ENCODE measurements at places on chromosomes 5 and 9.

- no peak for DNase-seq
Observed at GRCh38 chr9:135670721-135671590, 7.8 kb downstream of the LCN9 start.

DNA sequence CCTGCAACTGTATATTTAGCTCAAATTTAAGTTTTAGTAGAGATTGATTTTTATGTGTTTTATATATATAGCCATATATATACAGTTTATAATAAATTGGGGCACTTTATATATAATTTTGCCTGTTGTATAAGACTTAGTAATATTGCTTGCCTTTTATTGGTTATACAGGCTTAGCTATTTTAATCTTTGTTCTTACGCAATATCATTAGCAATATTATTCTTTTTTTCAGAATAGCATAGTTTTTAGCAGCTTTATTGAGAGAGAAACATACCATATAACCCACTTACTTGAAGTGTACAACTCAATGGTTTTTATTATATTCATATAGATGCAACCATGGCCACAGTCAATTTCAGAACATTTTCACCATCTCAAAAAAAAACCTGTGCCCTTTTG lies 28.0 kb downstream of the CDO1 start:
- no peak for DNase-seq

GRCh38 chr5:120938604-120939003 lies 474.5 kb downstream of the PRR16 start:
- no peak for DNase-seq

DNA sequence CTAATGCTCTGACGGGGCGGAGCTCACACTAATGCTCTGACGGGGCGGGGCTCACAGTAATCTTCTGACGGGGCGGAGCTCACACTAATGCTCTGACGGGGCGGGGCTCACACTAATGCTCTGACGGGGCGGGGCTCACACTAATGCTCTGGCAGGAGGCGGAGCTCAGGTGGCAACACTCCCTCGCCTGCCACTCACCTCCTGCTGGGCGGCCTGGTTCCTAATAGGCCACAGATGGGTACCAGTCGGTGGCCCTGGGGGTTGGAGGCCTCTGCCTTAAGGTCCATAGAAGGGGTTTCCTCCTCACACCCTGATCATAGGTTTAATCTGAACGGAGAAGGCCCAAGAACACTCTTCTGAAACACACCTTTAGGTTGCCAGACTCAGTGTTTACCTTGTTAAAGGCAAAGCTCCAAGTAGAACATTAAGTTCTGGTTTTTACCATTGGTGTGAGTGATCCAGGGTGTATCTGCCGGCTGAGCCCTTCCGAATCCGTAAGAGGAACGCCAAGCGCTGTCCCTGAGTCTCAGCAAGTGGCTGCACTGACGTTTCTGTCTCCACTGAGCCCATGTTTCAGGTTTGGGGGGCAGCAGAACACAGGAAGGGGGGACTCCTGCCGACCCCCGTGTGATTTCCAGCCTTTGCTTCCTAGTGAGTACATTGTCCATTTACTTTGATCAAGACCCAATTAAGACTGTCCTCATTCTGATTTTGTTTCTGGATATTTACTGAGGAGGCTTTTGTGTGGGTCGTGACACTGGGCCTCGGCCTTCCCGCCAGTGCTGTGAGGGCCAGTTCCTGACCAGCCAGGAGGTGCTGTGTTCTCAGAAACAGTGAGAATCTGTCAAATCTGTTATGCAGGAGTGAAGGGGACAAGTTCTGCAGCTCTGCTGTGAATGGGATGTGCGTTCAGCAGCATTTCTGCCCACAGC lies 24.6 kb upstream of the LRRC14B start:
- no peak for DNase-seq

GRCh38 chr9:89543621-89544278 lies 45.8 kb upstream of the SEMA4D start:
- no peak for DNase-seq

- no peak for DNase-seq
Observed at GRCh38 chr5:144028058-144028457, 142.4 kb downstream of the YIPF5 start.

DNA sequence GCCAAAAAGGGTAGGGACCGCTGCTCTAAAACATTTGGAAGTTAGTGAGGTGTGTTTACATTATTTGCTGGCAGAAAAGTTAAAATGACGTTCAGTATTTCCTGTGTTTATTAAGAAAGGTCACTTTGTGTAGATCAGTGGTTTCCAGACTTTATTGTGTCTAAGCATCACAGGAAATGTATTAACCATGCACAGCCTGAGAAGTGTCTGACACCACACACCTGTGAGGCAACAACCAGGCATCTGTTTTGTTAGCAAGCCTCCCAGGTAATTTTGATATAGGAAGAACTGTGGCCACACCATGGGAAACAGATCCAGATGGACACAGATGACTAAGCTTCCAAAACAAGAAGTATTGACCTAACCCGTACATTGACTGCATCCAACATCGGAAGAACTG lies 12.0 kb downstream of the TTC1 start:
- DNase-seq, result no peak

- DNase-seq, result no peak
Observed at GRCh38 chr9:38388283-38389223, 3.9 kb upstream of the ALDH1B1 start.

- no peak for DNase-seq
Observed at GRCh38 chr5:173075137-173075843, 19.1 kb downstream of the CREBRF start.

DNA sequence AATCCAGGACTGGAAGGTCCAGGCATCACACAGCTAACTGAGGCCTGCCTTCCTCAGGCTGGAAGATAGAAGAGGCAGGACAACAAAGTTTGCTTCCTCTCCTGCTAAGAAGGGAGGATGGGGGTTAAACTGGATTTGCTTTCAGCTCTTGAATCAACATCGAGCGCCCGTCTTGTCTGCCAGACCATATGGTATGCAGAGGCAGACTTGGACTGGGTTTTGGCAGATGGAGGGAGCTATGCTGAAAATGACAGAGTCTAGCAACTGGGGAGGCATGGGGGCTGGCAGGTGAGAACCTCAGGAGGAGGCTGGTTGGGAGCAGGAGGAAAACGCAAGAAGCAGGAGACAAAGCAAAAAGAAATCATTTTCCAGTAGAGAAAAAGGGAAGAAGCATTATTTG lies 289.5 kb upstream of the IL12B start:
- DNase-seq, result no peak

DNA sequence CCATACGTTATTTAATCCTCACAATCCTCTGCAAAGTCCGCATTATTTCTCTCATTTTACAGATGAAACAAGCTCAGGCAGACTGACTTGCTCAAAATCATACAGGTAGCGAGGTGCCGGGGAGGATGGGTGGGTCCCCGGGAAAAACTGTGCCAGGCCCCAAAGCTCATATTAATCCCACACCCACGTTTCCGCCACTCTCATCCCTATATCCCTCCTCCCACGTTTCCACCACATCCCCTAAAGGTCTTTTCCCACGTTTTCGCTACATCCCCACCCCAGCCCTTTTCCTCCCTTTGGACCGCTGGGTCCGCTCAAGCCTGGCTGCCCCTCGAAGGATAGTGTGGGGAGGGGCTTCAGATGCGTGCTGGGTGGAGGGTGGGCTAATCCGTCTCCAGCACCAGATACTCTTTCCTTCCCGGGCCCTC lies 434 bp upstream of the FSD1L start:
- no peak for DNase-seq

DNA sequence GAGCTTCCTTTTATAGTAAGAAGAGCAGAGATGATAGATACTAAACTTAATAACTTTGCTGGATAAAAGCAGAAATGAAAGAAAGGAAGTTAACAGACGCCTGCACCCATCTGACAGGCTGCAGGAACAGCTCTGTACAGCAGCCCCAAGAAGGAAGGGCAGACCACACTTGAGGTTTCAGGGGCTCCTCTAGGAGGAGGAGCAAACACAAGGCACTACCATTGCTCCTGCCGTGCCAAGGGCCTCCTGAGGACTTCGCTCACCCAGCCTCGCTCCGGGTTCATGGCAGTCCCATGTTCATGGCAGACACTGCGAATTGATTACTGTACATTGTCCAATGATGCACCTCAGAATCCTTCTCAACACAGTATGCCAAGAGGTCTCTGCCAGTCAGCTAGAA lies 85.1 kb downstream of the AMBP start:
- DNase-seq, result no peak

DNA sequence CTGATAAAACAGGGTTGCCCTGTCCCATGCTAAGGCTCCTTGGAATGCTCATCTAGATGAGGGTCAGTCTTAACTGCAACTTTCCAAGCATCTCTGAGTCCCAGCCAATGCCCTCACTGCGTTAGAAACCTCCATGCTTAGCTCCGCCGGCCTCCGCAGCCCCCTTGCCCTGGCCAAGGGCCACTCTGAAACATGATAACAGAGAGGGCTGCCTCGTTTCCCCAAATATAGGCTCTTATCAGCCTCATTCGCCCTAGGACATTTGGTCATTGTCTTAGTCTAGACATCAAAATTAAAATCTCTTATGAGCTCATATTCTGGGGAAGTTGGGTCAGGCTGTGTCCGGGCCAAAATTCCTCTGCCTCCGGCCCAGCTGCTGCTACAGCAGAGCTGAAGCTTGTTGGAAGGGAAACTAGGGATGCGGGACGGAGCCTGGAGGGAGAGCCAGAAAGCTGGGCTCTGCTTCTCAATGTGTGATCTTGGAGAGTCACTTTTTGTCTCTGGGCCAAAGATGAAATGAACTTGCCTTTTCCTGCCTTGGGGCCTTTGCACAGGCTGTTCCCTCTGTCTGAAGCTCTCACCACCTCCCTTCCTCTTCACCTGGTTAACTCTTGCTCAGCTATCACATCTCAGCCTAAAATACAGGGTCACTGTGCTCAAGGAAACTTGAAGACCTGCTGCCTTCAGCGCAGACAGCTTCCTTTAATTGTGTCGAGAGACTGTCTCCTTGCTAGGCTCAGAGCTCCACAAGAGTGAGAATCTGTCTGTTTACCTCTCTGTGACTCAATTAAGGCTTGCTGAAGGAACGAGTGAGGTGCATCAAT lies 191.3 kb downstream of the RGS3 start:
- DNase-seq, result no peak

GRCh38 chr5:176822793-176823481 lies 12.6 kb downstream of the UNC5A start:
- DNase-seq, result no peak

DNA sequence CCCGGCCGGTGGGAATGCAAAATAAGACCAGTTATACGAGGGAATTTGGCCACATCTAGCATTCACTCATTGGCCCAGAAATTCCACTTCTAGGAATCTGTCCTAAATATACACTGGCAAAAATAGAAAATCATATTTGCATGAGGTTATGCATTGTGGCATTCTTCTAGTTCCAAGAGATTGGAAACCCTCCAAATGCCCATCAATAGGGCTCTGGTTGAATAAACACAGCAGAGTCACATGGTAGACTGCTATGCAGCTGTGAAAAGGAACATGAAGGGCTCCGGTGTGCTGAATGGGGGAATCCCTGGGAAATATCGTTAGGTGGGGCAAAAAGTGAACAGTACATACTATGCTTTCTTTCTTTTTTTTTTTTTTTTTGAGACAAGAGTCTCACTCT lies 36.8 kb downstream of the PTGES start:
- DNase-seq, result no peak

- peak; percentile 85 for DNase-seq
Observed at GRCh38 chr9:96874947-96875460, 20.7 kb upstream of the ZNF782 start.

GRCh38 chr9:124660341-124660801 lies 110.7 kb downstream of the NR6A1 start:
- DNase-seq, result peak; percentile 11

DNA sequence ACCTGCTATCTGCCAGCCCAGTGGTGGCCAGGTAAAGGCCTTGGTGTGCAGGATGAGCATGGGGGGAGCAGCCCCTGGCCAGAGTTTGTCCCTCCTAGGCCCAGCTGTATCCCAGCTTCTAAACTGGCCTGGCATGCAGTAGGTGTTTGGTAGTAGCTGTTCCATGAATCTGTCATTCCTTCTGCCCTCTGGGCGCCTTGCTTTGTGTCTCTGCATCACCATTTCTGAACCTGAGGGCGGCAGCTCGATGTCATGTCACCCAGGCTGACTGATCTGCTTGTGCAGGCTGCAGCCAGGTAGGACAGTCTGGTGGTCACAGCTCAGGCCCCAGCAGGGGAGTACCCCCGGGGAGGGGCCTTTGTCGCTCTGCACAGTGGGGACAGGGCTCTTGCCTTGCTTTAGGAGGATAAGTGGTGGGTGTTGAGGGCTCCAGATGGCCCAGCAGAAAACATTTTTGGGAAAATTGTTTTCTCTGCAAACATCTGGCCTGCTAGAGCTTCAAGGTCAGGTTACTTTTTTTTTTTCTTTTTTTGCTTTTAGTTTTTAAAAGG lies 4.6 kb upstream of the SUSD3 start:
- DNase-seq, result no peak

- DNase-seq, result no peak
Observed at GRCh38 chr5:132008163-132008473, 3.3 kb downstream of the ACSL6 start.

DNA sequence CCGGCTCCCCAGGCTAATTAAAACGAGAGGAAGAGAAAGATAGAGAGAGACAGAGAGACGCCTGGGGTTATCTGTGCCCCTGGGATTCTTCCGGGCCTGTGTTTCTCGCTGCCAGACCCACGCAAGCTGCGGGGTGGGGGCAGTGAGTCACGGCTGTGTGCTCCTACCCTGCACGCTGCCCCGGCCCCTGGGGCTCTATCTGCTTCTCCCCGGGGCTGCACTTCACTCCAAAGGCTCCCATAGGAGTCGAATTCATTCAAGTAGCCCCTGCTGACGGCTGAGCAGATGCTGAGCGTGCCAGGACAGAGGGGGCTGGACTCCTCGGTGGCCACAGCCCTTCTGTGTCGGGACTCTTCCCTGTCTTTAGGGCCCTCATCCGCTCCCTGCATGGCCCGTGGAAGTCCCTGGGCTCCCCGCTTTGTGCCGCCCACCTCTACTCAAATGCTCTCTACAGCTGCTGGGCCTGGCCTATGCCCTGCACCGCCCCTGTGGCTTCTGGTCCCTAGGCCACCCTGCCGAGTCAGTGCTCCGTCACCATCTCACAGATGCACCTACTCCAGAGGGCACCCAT lies 22.8 kb downstream of the SARDH start:
- DNase-seq, result no peak

All from transverse colon (tissue), 4 donors.